CD4-positive, alpha-beta T cell (primary cell): ENCODE measurements at places on chromosomes 11 and 22.

GRCh38 chr11:13033760-13034533 lies 24.8 kb downstream of the RASSF10 start:
- no peaks in the 10 kb centered on the region for H3K36me3 ChIP-seq
- no peak for DNase-seq
- H3K27me3 ChIP-seq = no peaks in the 10 kb centered on the region
- H3K4me1 ChIP-seq = no peaks in the 10 kb centered on the region
- no peak overlapping the region for H3K27ac ChIP-seq
- H3K4me3 ChIP-seq = no peak overlapping the region

GRCh38 chr11:87215236-87215635 lies 177.5 kb downstream of the TMEM135 start:
- H3K27ac ChIP-seq = no peak overlapping the region
- H3K27me3 ChIP-seq = no peaks in the 10 kb centered on the region
- no peaks in the 10 kb centered on the region for H3K36me3 ChIP-seq
- no peak overlapping the region for H3K4me3 ChIP-seq

- H3K36me3 ChIP-seq = no peaks in the 10 kb centered on the region
- no peaks in the 10 kb centered on the region for H3K4me1 ChIP-seq
- H3K27me3 ChIP-seq = peaks cover 4% of the 10 kb centered on the region
- H3K4me3 ChIP-seq = no peak overlapping the region
Observed at GRCh38 chr11:57896361-57897145, 127.1 kb upstream of the OR9Q1 start.

DNA sequence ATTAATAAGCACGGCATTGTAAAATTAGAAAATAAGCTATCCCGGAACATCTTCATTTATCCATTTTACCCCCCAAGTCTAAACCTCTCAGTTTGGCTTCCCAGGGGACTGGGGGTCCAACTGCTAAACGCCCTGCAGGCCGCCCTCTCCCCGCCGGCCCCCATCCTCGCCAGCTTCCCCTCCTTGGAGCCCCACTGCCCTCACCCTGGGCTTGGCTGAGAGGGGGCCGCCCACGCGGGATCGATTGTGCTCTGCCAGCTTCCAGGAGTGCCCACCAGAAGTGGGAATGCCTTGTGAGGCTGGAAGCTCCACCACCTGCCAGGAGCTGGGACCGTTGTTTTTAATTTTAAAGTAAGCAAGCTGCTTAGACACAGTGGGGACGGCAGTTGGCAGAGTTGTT lies 353.5 kb downstream of the TBC1D22A start:
- H3K36me3 ChIP-seq = peaks cover 23% of the 10 kb centered on the region
- H3K27me3 ChIP-seq = no peaks in the 10 kb centered on the region
- no peak overlapping the region for H3K4me3 ChIP-seq
- H3K27ac ChIP-seq = no peak overlapping the region

GRCh38 chr11:3989276-3989920 lies 105.2 kb upstream of the RRM1 start:
- peaks cover 4% of the 10 kb centered on the region for H3K36me3 ChIP-seq
- H3K27ac ChIP-seq = no peak overlapping the region
- no peaks in the 10 kb centered on the region for H3K27me3 ChIP-seq

- H3K4me3 ChIP-seq = no peak overlapping the region
- no peak for DNase-seq
- H3K36me3 ChIP-seq = no peaks in the 10 kb centered on the region
- no peak overlapping the region for H3K27ac ChIP-seq
- no peaks in the 10 kb centered on the region for H3K27me3 ChIP-seq
Observed at GRCh38 chr11:132046288-132046865, 676.0 kb downstream of the NTM start.

DNA sequence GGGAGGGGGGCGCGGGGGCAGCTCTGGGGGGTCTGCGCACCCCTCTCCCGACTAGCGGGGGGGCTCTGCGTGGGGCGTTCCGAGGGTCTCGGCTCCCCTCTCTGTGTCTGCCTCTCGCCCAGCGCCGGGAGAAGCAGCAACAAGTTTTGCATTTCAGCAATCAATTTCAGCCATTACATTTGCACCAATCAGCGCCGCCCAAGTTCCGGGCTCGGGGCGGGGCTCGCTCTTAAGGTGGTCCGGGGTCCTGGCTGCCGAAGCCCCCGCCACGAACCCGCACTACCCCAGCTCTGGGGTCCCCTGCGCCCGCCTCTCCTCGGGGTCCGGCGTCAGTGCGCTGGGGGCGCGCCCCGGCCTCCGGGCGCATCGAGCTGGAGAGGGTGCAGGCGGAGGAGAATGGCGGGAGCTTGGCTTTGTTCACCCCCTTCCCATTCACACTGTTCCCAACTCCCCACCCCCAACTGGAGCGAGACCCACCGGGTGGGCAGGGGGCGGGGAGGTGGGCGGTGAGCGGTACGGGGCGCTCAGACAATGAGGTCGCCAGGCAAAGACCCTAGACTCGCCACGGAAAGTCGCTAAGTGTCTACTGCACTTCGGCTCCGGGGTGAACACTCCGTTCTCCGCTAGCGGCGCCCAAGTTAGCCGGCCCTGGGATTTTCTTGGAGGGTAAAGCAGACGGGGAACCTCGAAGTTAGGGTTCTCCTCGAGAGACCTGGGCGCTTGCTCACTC lies at the start of gene MN1:
Gene MN1, minus strand, starts transcription at position 141 of the 730 bp plus-strand sequence. CDS start 1,213 bp downstream, outside the sequence.
- H3K4me1 ChIP-seq = peaks cover 24% of the 10 kb centered on the region
- DNase-seq = peak; percentile 32
- no peaks in the 10 kb centered on the region for H3K36me3 ChIP-seq
- H3K4me3 ChIP-seq = peak within 1 kb of the TSS; percentile 65

GRCh38 chr22:27808451-27809225 lies 7.1 kb upstream of the MN1 start:
- H3K4me3 ChIP-seq = no peak overlapping the region
- no peaks in the 10 kb centered on the region for H3K36me3 ChIP-seq
- peaks cover 8% of the 10 kb centered on the region for H3K4me1 ChIP-seq
- no peak overlapping the region for H3K27ac ChIP-seq

DNA sequence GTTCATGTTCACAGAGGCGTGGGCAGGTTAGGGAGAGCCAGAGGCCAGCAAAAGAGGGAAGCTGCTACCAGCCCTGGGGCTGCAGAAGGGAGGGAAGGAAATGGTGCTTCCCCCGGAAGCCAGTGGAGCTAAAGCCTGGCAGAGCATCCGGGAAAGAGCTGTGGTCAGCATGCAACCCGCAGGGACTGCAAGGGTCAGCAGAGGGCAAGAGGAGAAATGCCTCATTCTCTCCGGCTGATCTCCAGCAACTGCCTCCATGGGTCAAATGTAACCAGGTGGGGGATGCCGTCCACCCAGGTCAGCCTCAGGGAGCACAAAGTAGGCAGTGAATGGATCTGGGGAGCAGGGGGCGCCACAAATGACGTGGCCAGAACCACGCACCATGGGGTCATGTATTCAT lies 36.9 kb upstream of the PRR5 start:
- no peak overlapping the region for H3K27ac ChIP-seq
- peaks cover 62% of the 10 kb centered on the region for H3K4me1 ChIP-seq
- no peak for DNase-seq
- no peaks in the 10 kb centered on the region for H3K36me3 ChIP-seq

- no peak for DNase-seq
- no peaks in the 10 kb centered on the region for H3K27me3 ChIP-seq
- no peaks in the 10 kb centered on the region for H3K36me3 ChIP-seq
- H3K4me3 ChIP-seq = no peak overlapping the region
- no peaks in the 10 kb centered on the region for H3K4me1 ChIP-seq
Observed at GRCh38 chr22:20905415-20906386, 11.5 kb upstream of the CRKL start.

DNA sequence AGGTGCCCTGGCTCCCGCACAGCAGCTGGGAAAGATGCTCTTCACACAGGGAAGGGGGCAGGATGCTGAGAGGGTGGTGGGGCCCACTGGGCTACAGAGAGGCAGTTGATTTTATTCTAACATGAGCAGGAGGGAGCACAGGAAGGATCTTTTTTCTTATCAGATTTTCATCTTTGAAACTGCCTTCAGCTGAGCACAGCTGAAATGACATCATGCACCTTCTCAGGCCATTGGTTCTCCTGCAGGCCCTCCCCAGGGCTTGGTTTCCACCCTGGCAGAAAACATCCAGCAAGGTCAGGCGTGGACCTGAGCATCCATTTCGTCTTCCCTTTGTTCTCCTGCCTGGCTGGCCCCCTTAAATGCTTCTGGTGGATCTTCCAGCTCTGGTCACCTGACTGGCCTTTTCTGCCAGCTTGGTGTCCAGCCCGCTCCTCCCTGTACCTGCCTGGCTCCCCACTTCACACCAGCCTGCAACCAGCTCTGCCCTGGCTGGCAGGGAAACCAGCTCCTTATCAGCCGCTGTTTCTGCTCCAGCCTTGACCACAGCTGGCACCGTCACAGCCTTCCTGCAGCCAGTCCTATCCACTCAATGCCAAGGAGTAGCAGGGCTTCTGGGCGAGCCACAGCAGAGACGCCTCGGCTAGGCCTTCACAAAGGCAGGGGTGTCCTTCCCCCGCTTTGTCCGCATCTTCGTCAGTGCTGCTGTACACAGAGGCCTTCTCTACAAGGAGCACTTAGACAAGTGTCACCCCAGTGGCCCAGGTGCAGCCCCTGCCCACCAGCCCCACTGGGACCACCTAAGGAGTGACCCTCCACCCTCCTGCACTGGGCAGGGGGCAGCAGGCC lies 36.5 kb downstream of the TOM1 start:
- no peak for DNase-seq
- H3K36me3 ChIP-seq = peaks cover 89% of the 10 kb centered on the region
- no peaks in the 10 kb centered on the region for H3K27me3 ChIP-seq
- no peak overlapping the region for H3K27ac ChIP-seq
- H3K4me3 ChIP-seq = no peak overlapping the region
- peaks cover 34% of the 10 kb centered on the region for H3K4me1 ChIP-seq

GRCh38 chr11:59967677-59968394 lies 4.0 kb downstream of the OOSP4A start:
- H3K36me3 ChIP-seq = no peaks in the 10 kb centered on the region
- H3K4me3 ChIP-seq = no peak overlapping the region
- no peak overlapping the region for H3K27ac ChIP-seq
- DNase-seq = no peak
- H3K27me3 ChIP-seq = no peaks in the 10 kb centered on the region
- H3K4me1 ChIP-seq = no peaks in the 10 kb centered on the region

- peak overlapping the region; percentile 94 for H3K27ac ChIP-seq
- peak overlapping the region; percentile 49 for H3K4me3 ChIP-seq
- H3K36me3 ChIP-seq = peaks cover 32% of the 10 kb centered on the region
- H3K4me1 ChIP-seq = peaks cover 80% of the 10 kb centered on the region
- H3K27me3 ChIP-seq = no peaks in the 10 kb centered on the region
Observed at GRCh38 chr22:50471197-50471847, 3.5 kb downstream of the SBF1 start.

DNA sequence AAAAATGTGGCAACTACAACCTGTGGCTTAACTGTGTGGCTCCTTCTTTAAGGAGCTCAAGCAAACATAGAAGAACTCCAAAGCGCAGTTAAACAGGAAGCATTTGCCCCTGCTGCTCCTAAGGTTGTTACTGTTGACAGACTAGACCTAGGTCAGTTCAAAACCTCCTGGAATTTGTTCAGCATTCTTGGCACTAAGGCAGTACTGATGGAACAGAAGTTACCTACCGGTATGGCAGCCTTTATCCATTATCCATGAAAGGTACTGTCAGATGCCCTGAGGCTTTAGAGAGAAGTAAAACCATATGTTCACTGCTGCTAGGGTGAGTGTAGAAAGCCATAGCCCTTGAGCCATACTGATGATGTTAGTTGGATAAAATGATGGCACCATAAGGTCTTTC lies 916.5 kb upstream of the FAT3 start:
- H3K4me1 ChIP-seq = no peaks in the 10 kb centered on the region
- no peaks in the 10 kb centered on the region for H3K27me3 ChIP-seq
- no peaks in the 10 kb centered on the region for H3K36me3 ChIP-seq

DNA sequence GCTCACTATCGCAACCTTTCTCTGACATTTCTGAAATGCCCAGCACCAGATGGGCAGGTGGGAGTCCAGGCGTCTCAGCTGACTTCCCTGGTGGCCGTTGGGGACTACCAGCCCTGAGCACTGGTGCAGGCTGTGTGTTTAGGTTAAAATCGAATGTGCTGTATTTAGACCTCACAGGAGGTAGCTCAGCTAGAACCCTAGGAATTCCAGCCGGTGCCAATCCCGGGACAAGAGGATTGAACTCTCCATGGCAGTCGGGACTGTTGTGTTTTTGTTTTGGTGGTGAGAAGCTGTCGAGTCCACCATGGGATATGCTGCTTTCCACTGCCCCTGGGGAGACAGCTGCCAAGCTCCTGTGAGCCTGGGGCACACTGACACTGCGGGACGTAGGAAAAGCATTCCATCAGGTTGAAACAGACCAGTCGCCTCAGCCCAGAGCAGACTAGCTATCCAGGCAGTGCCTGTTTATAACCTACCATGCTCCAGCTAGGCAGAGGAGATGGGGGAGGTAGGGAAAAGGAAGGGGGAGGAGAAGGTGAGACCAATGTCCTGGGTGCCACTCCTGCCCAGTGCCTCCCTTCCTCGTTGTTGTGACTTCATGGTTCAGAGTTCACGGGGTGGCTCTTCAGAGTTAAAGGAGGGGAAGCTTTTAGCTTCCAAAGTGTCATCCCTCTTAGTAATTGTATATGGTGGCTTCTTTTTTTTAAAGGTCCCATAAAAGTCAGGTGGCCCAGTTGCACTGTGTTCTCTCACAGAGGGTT lies 53.0 kb downstream of the MICAL2 start:
- no peaks in the 10 kb centered on the region for H3K27me3 ChIP-seq
- no peak for DNase-seq
- H3K4me3 ChIP-seq = no peak overlapping the region

- peaks cover 18% of the 10 kb centered on the region for H3K4me1 ChIP-seq
- no peak for DNase-seq
- H3K36me3 ChIP-seq = no peaks in the 10 kb centered on the region
- H3K27ac ChIP-seq = no peak overlapping the region
- H3K27me3 ChIP-seq = peaks cover 33% of the 10 kb centered on the region
- peak overlapping the region; percentile 43 for H3K4me3 ChIP-seq
Observed at GRCh38 chr11:110712659-110713448, 617 bp upstream of the ARHGAP20 start.

- no peak overlapping the region for H3K27ac ChIP-seq
- no peaks in the 10 kb centered on the region for H3K4me1 ChIP-seq
- DNase-seq = no peak
- H3K27me3 ChIP-seq = no peaks in the 10 kb centered on the region
Observed at GRCh38 chr11:14261066-14261465, 97.9 kb downstream of the RRAS2 start.

DNA sequence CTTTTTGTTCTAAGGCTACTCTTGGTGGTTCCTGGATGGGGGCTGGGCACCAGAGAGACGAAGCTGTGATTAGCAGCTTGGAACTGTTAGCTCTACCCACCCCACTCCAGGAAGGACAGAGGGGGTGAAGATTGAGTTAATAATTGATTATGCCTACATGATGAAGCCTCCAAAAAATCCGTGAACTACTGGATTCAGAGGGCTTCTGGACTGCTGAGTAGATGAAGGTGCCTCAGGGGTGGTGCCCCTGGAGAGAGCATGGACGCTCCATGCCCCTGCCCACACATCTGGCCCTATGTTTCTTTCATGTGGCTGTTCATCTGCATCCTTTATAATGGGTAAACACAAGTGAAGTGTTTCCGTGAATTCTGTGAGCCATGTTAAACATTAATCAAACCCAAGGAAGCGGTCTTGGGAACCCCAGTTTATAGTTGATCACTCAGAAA lies 47.3 kb upstream of the CYP2D6 start:
- no peak for DNase-seq
- no peak overlapping the region for H3K27ac ChIP-seq
- H3K27me3 ChIP-seq = no peaks in the 10 kb centered on the region
- no peak overlapping the region for H3K4me3 ChIP-seq
